Activated T-cell treated with anti-CD3 and anti-CD28 coated beads, Interleukin-2, amount 50 U/mL, for 24 hours (primary cell): ENCODE measurements at places on chromosomes 2 and 18.

- no peak overlapping the region for H3K27ac ChIP-seq
- no peak for DNase-seq
- peaks cover 28% of the 10 kb centered on the region for H3K4me1 ChIP-seq
- H3K36me3 ChIP-seq, result no peaks in the 10 kb centered on the region
These were observed 1.0 kb upstream of the B3GNT7 start for GRCh38 chr2:231394211-231395141.

- no peaks in the 10 kb centered on the region for H3K36me3 ChIP-seq
- peaks cover 27% of the 10 kb centered on the region for H3K27me3 ChIP-seq
- peaks cover 23% of the 10 kb centered on the region for H3K4me1 ChIP-seq
- no peak for DNase-seq
These were observed 224.3 kb downstream of the ANAPC1 start for GRCh38 chr2:111659361-111660333.

DNA sequence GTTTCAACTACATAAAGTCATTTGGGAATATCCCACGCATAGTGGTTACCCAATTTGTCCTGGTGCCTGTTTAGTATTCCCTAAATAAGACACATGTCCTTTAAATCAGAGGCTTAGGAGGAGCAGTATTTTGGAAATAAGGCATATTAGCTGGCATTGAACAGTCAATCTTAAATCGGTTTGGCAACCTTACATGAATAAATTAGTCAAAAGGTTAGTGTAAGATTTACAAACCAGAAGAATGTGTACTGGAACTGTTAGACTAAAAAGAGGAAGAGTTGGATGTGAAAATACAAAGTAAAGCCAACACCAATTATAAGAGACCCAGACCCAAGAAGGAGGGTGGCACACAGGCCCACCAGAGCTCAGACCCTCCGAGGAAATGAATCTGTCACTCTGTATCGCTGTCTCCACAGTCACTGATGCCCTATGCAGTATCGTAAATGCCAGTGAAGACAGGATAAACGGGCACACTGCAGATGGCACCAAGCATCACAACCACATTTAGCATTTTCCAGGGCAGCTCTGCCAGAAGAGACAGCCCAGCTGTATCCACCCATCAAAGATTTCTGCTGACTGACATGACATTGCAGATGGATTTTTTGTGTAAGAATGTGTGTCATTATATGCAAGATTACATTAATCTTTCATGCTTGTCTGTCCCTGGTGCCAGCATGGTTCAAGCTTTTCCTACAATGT lies 90.4 kb downstream of the CERKL start:
- DNase-seq, result no peak
- H3K4me1 ChIP-seq, result peaks cover 2% of the 10 kb centered on the region
- H3K27me3 ChIP-seq, result no peaks in the 10 kb centered on the region
- no peaks in the 10 kb centered on the region for H3K36me3 ChIP-seq
- H3K4me3 ChIP-seq, result no peak overlapping the region

- no peaks in the 10 kb centered on the region for H3K4me1 ChIP-seq
- H3K27me3 ChIP-seq, result no peaks in the 10 kb centered on the region
- no peak overlapping the region for H3K27ac ChIP-seq
- H3K36me3 ChIP-seq, result no peaks in the 10 kb centered on the region
These were observed 170.1 kb downstream of the MAP2 start for GRCh38 chr2:209593930-209594329.

- no peaks in the 10 kb centered on the region for H3K27me3 ChIP-seq
- no peak overlapping the region for H3K27ac ChIP-seq
- no peaks in the 10 kb centered on the region for H3K36me3 ChIP-seq
- DNase-seq, result no peak
- no peaks in the 10 kb centered on the region for H3K4me1 ChIP-seq
These were observed 16.9 kb downstream of the HNMT start for GRCh38 chr2:137981112-137981656.

GRCh38 chr2:64203131-64203857 lies 59.1 kb upstream of the PELI1 start:
- peak overlapping the region; percentile 72 for H3K4me3 ChIP-seq
- H3K4me1 ChIP-seq, result peaks cover 82% of the 10 kb centered on the region
- DNase-seq, result no peak
- peak overlapping the region; percentile 91 for H3K27ac ChIP-seq

DNA sequence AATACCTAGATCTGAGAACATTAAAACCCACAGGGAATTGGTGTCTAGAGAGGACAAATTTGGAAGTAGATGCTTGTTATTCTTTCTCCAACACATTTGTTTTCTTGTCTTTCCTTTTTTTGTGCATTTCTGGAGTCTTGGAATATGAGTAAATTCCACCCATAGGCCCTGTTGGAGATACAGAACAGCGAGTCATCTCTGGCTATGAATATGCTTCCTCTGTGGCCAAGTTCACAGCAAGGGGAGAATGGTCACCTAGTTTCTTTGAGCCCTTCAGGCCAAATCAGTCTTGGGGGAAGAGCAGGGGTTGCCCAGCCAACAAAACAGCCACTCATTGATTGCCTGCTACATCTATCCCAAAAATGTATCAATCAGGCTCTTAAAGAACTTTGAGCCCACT lies 31.3 kb downstream of the SP140L start:
- no peak for DNase-seq
- H3K4me3 ChIP-seq, result no peak overlapping the region
- H3K27me3 ChIP-seq, result no peaks in the 10 kb centered on the region
- peak overlapping the region; percentile 54 for H3K27ac ChIP-seq

DNA sequence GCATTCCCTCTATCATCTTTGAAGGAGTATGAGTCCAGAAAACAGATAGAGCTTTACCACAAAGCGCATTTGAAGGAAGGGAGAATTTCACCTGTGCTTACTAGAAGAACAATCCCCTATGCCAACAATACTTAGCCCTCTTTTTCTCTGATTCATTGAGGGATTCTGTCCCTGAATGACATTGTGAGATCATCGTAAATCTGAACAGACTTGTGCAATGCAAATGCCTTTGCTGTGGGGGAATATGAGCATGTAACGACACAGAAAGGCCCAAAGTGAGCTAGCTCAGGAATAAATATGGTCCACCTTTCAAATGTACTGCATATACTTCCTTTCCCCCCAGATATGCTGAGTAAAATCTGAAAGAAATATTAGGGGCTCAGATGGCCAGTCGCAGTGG lies 67.6 kb downstream of the SCN1A start:
- no peak for DNase-seq
- H3K36me3 ChIP-seq, result no peaks in the 10 kb centered on the region
- no peak overlapping the region for H3K4me3 ChIP-seq
- H3K4me1 ChIP-seq, result no peaks in the 10 kb centered on the region

GRCh38 chr2:84805250-84805958 lies 75.5 kb downstream of the TRABD2A start:
- no peaks in the 10 kb centered on the region for H3K36me3 ChIP-seq
- no peak overlapping the region for H3K4me3 ChIP-seq
- no peak overlapping the region for H3K27ac ChIP-seq
- no peak for DNase-seq
- H3K27me3 ChIP-seq, result no peaks in the 10 kb centered on the region
- H3K4me1 ChIP-seq, result peaks cover 30% of the 10 kb centered on the region

- H3K36me3 ChIP-seq, result no peaks in the 10 kb centered on the region
- DNase-seq, result no peak
- H3K4me1 ChIP-seq, result no peaks in the 10 kb centered on the region
- no peaks in the 10 kb centered on the region for H3K27me3 ChIP-seq
- no peak overlapping the region for H3K4me3 ChIP-seq
These were observed 58.6 kb upstream of the SLC25A52 start for GRCh38 chr18:31819106-31819924.

DNA sequence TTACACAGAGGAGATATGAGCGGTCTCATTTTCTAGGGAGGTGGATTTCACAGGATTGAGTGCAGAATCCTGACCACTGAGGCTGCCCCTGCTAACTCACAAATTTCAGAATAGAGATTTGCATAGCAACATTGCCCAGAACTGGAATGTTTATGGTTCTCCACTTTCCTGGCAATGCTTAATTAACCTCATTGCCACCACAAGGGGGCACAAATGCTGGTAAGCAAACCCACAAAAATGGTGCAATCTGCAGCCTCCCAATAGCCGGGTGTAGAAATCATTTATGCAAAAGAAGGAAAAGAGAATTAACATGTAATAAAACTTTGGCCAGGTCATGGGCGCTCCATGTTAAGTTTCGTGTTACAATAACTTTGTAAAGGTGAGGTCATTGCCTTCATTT lies 112.4 kb downstream of the CYRIA start:
- H3K27me3 ChIP-seq, result peaks cover 4% of the 10 kb centered on the region
- no peaks in the 10 kb centered on the region for H3K36me3 ChIP-seq
- no peaks in the 10 kb centered on the region for H3K4me1 ChIP-seq
- DNase-seq, result no peak
- no peak overlapping the region for H3K4me3 ChIP-seq

GRCh38 chr18:51279367-51279984 lies 82.0 kb upstream of the MEX3C start:
- H3K27ac ChIP-seq, result no peak overlapping the region
- peaks cover 3% of the 10 kb centered on the region for H3K27me3 ChIP-seq
- no peak for DNase-seq
- no peak overlapping the region for H3K4me3 ChIP-seq
- no peaks in the 10 kb centered on the region for H3K36me3 ChIP-seq
- H3K4me1 ChIP-seq, result no peaks in the 10 kb centered on the region

GRCh38 chr2:4576075-4576474 lies 872.7 kb downstream of the DCDC2C start:
- H3K36me3 ChIP-seq, result no peaks in the 10 kb centered on the region
- H3K4me3 ChIP-seq, result no peak overlapping the region
- no peak overlapping the region for H3K27ac ChIP-seq
- no peak for DNase-seq

DNA sequence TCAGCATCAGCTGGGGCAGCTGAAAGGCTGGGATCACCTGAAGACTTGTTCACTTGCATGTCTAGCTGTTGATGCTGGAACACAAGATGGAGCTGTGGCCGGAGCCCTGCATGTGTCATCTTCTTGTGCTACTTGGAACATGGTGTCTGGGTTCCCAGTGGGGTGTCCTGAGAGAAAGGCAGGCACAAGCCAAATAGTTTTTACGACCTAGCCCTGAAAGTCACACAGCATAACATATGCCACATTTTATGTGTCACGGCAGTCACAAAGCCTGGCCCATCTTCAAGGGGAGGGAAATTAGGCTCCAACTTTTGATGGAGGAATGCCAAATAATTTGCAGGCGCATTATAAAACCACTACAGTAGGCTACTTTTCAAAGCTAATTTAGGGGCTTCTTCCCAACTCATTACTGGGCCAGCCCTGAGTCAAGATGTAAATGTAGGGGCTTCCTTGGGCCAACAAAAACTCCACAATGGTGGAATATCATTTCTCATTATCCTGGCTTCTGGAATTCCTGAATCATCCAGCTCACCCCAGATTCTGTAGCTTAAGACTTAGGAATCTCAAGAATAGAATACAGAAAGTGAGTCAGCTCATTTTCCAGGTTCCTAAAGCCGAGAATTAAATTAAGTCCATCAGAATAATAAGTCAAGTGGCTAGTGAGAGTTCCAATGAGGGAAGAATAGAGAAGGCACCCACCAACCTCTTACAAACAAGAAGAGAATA lies 543.0 kb downstream of the TNS1 start:
- no peaks in the 10 kb centered on the region for H3K4me1 ChIP-seq
- H3K4me3 ChIP-seq, result no peak overlapping the region
- no peak overlapping the region for H3K27ac ChIP-seq
- H3K36me3 ChIP-seq, result no peaks in the 10 kb centered on the region
